Effector memory CD4-positive, alpha-beta T cell (primary cell): ENCODE measurements at places on chromosomes 3 and 15.

- DNase-seq, result no peak
Measured at GRCh38 chr3:184811034-184811433, 932 bp upstream of the VPS8 start.

DNA sequence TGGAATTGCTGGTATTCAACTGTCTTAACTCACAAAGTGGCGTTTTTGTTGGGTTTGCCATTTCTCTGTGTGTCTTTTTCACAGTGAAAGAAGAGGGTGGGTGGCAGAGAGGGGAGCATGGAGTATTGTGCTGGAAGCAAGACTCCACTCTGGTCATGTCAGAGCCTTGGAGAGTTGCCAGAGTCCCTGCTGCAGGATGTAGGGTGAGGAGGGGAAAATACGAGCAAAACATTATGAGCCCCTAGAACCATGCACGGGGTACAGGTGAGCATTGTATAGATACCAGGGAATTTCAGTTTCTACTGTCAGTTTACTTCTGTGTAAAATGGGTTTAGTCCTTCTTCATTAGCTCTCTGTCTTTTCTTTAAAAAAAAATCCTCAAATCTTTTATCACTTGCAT is 249.9 kb downstream of the CACNA2D3 start:
- DNase-seq, result no peak

GRCh38 chr3:148551767-148552260 is 145.9 kb upstream of the AGTR1 start:
- DNase-seq, result no peak

GRCh38 chr3:117161816-117162215 is 452.2 kb downstream of the TUSC7 start:
- DNase-seq, result no peak

DNA sequence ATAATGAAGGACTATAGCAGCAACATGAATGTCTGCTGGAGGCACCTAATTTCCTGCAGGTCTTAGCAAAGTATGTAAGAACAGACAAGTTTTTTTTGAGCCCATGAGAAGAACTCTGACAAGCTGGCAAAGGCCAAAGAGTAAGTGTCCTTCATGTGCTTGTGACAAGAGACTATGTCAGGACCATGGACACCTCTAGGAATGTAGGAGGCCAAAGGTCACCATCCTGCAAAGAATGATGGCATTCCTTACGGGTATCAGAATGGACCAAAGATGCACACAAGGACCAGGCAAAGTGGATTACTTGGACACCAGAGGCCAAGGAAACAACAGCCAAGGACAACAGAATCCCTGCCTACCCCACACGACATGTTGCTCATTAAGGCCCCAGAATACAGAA is 858.5 kb upstream of the CFAP20DC start:
- no peak for DNase-seq

- no peak for DNase-seq
Measured at GRCh38 chr3:171351676-171352075, 108.5 kb downstream of the TNIK start.

- no peak for DNase-seq
Measured at GRCh38 chr3:31039145-31039544, 144.7 kb upstream of the GADL1 start.

- DNase-seq, result no peak
Measured at GRCh38 chr3:161066930-161067329, 38.2 kb downstream of the B3GALNT1 start.

DNA sequence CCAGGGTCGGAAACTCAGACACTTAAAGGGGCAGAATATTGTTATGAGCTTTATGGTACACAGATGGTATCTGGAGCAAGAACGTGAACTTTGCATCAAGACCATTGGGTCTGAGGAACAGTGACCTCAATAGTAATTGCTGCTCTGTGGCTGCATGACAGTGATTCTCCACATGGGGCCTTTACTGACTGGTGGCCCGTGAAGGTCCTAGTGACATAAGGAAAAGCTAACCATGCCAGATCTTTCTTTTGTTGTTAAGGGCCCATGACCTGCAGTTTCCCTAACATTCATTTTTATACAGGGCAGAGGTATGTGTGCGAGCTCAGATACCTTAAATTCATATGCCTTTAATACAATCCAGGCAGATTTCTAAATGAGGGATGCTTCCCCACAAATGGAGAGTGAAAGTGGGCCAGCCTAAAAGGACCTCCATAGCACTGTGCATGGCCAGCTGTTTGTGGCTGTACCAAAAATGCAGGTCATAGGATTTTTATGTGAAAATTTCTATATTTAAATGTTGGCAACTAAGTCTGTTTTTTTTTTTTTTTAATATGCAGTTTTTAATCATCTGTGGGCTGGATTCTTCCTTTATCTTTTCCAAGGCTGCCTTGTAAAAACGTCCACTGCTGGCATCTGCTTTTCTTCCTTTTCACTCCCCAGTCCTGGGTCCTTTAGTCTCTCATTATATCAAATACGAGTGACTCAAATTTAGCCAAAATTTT is 188.0 kb upstream of the IL12A start:
- no peak for DNase-seq

- no peak for DNase-seq
Measured at GRCh38 chr3:151142929-151143328, 57.5 kb downstream of the MED12L start.

DNA sequence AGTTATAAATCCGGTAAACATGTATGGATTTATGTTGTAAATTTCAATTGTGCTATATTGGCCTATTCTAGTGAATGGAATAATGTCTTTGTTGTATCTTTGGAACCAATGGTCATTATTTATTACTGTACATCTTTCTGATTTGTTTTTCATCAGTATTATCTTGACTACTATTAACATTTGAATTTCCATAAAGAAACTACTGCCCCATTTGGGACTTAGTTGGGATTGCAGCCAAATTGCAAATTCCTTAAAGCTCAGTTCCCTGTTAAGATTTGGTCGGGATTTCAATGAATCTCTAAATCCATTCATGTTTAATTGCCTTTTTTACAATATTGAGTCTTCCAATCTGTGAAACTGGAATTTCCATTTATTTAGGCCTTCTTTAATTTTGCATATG is 822.4 kb upstream of the CADM2 start:
- no peak for DNase-seq

GRCh38 chr3:172666181-172666872 is 44.5 kb downstream of the NCEH1 start:
- DNase-seq, result no peak

DNA sequence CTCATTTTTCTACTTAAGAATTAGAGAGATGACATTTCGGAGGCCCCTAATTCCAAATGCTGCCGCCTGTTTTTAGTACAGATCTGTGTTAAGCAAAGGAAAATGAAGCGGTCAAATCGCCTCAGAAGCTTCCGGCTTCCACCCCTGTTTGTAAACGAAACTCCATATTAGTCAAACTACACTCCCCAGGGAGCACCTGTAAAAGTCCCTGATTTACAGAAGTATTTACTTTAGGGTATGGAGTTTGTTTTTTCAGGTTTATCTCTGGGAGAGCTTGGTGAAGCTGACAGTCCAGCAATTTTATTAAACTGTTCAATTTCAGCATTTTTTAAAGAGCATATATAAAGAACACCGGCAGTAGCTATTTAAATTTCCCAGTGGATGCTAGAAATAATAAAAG is 319.8 kb downstream of the FHIT start:
- DNase-seq, result no peak

DNA sequence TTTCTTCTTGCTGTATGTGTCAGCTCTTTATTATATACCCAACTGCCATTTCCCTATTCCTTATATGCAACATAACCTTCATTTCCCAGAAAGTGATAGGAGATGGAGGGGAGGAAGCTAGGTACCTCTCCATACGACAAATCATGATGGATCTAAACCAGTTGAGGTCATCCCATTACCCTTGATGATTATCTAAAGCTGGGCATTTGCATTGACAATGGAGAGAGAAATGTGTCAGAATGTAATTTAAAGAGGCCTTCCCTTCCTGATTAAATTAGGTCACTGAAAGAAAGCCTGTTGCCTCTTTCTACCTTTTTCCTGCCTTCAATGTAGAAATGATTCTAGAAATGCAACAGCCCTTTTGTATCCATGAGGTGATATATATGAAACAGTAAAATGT is 81.9 kb downstream of the SUCNR1 start:
- no peak for DNase-seq

DNA sequence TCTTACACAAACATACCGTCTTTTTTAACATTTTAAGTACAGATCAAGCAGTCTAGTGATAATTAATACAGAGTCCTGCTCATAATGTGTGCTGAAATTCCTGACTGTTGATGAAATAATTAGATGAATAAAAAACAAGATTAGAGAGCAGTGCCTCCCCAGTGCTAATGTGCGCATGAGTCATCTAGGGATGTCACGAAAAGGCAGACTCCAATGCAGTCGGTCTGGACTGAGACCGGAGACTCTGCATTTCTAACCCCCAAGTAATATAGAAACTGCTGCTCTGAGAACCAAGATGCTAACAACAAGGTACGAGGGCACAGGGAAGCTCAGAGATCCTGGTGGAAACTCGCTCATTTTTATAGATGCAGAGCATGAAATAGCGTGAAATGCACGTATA is 61.4 kb downstream of the COL8A1 start:
- DNase-seq, result no peak

DNA sequence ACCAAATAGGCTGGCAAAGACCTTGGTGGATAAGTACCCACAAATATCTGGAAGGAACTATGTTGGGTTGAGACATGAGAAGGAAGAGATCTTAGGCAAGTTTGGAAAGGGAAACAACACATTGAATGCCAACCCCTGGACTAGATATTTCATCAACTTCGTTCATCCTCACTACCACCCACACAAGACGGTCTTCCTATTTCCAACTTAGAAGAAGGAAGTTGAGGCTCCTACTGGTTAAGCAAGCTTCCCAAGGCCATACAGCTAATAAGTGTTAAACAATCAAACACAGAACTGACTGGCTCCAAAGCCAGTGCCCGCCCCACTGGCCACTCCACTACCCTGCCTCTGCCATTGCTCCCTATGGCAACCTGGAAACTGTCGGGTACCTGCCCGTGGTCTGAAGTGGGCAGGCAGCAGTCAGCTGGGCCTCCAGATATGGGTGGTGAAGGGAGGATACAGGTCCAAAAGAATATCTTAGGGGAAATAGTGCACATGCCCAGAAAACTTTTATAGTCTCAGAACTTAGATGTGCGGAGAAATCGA is 94.9 kb downstream of the LIPC start:
- no peak for DNase-seq

DNA sequence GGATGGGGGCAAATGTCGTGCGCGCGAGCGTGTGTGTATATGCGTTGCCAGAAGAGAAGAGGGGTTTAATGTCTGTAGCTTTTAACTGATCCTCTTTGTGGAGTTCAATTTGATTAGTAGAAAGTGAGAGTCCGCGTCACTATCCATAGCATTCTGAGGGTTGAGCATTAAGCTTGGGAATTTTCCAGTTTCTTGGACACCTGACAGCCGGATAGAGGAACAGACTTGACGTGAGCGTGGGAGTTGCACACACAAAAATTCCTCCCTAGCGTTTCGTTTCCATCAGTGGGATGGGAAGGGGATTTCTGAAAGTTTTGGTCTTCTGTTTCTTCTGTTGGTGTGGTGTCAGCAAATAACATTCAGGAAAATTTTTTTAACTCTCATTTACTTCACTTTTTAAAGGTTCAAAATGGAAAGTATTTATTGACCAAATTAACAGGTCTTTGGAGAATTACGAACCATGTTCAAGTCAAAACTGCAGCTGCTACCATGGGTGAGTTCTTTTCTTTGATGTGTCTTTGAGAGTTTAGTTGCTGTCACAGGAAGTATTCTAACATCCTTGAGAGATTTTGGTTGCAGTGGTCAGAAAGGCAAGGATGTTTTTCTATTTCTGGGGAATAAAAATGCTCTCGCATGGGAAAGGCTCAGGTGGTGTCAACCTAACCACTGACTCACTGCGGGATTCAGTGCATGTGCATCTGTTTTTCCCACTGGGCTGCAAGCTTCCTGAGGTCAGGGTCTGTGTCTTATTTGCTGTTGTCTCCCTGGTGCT is 841 bp downstream of the POGLUT1 start:
- no peak for DNase-seq

DNA sequence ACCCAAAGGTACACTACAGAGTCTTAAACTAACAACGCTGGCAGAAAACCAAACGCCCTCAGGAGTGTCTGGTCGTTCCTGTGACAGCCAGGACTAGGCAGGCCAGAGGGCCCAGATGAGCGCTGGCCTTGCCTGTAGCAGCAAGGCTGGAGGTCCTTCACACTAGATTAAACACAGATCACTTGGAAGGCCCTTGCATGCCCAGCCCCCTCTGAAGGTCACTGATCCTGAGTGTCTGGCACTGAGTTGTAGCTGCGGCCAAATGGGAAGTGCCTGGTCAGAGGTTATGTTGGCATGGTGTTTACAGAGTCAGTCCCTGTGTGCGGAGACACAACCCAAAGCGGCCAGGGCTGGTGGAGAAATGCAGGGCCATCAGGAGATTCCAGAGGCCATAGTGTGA is 58.9 kb downstream of the ZNF621 start:
- no peak for DNase-seq

GRCh38 chr3:162171970-162172369 is 675.4 kb downstream of the OTOL1 start:
- no peak for DNase-seq

- no peak for DNase-seq
Measured at GRCh38 chr15:79094611-79095021, 4.0 kb upstream of the RASGRF1 start.

- DNase-seq, result no peak
Measured at GRCh38 chr3:169496402-169496801, 167.1 kb downstream of the MECOM start.

DNA sequence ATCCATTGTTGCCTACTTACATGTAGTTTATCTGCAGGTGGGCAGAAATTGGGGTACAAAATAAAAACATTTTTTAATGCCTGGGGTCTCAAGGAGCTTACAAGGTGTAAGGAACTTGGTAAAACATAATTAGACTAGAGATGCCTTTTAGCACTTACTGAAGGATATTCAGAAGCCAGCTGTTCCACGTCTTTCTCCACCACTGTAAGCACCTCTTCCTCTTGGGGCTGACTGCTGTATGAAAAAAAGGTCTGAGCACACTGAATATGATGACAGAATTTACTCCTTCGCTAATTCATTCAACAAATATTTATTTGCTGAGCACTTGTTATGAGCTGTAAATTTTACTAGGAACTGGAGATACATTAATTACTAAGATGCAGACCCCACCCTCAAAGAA is 539.1 kb downstream of the UNC13C start:
- no peak for DNase-seq

DNA sequence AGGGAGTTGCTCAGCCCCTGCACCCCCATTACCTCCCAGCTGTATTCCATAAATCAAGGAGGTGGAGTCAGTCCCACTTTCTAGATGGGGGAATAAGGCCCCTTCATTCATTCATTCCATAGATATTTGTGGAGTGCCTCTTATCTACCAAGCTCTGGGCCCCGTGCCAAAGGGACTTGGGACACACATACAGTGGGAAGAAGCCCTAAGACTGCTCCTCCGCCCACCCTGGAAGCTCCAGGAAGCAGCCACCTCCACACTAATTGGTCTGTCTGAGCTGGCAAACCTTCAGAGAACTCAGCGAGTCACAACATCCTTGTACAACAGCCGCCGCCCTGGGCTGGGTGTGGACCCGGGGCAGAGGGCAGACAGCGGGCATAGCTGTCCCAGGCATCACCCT is 6.4 kb downstream of the STRA6 start:
- no peak for DNase-seq

GRCh38 chr3:49377483-49377882 is 19.3 kb upstream of the GPX1 start:
- DNase-seq, result peak; percentile 40

- DNase-seq, result no peak
Measured at GRCh38 chr3:22893101-22893500, 310.0 kb upstream of the UBE2E2 start.

GRCh38 chr3:98504539-98504938 is 7.1 kb downstream of the OR5K2 start:
- no peak for DNase-seq

- DNase-seq, result no peak
Measured at GRCh38 chr15:90227816-90228772, 5.6 kb downstream of the CIB1 start.

- DNase-seq, result no peak
Measured at GRCh38 chr3:72123908-72124441, 339.0 kb upstream of the PROK2 start.
